ENCODE measurements at places on chromosomes 6 and 20.

- no peak for DNase-seq
These were observed 25.1 kb downstream of the BRPF3 start for GRCh38 chr6:36221674-36222073.

GRCh38 chr6:135088281-135088680 is 33.7 kb upstream of the HBS1L start:
- DNase-seq = peak; percentile 53

GRCh38 chr6:164037171-164037870 is 622.8 kb downstream of the QKI start:
- no peak for DNase-seq

DNA sequence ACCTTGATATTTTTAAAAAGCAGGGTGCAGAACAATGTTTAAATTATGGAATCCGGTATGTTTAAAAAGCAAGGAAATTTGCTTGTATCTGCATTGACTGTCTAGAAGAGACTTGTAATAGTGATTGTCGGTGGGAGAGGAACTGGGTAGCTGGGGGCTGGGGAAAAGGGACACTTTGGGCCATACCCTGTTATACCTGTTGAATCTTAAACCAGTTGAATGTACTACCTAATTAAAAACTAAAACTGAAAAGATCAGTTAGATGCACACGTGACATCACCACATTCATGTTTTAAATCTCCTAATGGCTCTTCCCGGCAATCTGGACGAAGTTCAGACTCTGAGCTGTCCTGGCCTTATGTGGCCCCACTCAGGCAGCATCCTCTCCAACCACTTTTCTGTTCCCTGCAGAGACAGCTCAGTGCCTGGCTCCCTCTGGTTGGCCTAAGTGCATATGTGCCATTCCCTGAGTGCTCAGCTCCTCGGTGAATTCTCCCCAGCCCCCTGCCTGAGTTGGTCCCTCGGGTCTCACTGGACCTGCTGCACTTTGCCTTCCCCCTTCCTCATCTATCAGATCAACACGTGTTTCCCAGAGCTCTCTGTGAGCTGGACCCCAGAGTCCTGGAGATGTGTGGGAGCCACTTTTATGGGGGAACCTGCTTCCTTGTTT is 36.3 kb downstream of the SLC52A3 start:
- no peak for DNase-seq

- no peak for DNase-seq
These were observed 140.7 kb downstream of the RNASET2 start for GRCh38 chr6:166815629-166816028.

DNA sequence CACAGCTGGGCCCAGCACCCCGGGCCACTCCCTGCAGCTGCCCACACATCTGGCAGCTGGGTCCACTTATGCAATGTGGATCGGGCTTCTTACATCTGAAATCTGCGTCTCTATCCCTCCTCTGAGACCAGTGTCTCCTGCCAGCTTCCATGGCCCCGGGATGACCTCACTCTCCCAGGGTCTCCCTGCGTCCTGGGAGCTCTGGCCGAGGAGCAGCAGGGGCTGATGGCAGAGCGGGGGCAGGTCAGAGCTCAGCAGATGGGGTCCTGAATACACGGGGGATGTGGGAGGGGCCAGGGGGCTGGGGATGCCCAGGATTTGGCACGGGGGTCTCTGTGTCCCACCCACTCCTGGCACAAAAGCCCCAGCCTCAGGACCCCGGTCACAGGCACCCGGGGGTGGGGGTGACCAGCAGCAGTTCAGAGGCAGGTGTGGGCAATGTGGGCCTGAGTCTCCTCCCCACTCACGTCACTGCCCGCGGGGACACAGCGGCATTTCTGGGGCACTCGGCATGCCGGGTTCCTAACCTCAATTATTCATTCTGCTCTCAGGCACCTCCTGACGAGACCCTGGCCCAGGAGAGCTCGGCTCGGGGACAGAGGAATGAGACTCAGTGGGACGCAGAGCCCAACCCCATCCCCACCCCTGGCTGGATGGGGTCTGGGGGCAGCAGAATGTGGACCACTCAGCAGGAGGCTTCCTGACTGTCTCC is 16.4 kb downstream of the CHRNA4 start:
- no peak for DNase-seq

DNA sequence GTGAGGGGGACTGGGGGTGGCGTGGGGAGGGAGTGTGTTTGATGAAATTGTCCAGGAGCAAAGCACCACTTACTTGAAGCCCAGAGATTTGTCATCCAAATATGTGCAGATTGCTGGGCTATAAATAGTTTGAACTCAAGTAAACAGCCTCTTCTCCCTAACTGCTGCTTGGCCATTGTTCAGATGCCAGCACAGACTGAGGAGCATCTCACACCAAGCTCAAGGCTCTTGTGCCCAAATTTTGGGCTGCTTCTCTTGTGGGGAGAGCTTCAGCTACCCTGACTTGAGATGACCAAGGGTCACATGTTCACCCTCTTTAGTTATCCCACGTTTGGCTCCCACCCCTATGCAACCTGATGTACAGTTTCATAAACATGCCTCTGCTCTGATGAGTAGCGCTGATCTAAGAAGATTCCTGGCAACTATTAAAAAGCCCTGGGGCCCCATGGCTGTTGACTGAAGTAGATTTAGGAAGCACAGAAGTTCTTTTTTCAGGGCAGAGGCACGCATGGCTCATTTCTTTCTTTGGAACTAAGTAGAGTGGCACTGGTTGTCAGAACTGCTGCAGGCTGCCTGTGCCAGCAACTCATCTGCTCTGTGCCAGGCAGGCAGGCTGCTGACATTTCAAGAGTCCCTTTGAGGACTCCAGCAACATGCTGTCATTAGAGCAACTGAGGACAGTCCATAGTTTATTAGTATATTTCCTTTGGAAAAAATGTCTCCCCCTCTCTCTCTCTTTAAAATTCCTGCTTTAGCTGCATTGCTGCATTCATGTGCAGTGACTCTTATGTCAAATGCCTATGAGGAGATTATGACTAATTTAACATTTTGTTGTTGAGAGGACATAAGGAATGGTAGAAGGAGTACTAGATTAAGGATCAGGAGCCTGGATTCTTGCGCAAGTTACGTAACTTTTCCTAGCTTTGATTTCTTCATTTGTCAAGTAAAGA is 9.6 kb upstream of the PKIG start:
- DNase-seq = no peak

DNA sequence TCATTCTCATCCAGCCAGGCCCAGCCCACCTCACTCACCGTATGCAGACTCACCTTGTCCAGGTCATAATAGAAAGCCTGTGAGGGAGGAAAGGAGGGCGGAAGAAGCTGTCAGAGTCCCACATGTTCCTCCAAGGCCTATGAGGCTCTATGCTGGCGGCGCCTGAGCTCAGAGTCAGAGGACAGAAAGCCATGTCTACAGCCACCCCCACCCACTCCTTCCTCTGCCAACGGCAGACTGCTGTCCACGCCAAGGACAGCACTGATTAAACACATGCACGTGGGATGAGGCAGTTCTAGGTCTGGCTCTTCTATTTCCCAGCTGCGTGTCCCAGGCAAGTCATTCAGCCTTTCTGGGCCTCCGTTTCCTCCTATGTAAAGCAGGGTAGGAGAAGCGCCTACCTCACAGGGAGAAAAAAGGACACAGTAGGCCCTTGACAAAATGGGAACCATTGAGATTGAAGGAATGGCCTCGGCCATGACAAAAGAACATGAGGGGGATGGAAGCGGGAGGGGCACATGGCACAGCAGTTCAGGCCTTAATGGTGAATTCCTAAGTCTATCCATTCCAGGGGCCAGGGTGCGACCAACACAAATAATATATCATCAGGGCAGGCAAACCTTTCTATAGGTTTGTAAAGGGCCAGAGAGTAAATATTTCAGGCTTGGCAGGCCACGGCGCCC is 80.1 kb downstream of the RIPOR3 start:
- DNase-seq = no peak

DNA sequence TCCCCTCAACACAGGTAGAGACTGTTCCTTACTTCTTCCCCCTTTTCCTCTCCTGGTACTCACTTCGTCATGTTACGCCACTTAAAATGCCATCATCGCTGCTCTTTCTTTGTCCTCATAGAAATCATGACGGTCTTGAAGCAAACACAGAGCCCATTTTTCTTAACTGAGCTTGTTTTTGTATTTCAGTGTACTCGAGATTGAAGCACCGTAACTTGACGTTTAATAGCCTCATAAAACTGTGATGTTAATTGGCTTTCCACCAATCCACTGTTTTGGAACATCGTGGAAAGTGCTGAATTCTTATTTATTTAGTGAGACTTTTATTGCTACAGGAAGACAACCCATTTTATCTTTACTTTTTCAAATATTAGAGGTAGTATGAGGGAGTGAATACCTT is 38.7 kb downstream of the DUSP22 start:
- no peak for DNase-seq

DNA sequence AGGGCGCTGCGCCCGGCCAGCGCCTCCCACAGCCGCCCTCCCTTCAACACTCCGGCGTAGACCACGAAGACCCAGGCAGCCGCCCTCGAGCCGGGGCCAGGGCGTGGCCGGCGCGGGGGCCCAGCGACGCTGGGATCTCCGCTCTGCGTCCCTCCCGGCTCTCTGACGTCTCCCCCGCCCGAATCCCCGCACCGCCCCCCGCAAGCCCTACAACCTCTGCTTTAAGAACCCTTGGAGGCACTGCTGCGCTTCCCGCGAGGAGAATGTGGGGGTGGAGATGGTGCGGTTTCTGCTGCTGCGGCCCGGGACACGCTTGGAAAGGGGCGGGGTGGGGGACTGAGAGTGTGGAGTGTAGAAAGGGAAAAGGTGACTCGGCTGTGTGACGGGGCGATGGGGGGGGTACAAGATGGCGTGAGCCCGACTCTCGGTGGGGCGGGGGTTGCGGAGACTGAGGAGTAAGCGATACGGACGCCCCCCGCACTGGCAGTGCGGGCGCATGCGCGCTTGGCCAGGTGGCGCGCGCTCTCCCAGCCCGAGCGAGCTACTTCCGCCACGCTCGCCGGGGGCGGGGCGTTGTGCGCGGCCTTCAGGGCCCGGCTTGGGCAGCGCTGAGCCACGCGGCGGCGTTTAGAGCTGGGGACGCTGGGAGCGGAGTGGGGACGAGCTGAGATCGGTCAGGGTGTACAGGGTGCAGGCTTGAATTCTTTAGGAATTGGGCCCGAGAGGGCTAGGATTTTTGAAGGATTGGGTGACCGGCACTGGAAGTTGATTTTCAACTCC is at the start of gene SUPT3H:
TSS of gene SUPT3H (minus strand) at position 381 of the 780 bp plus-strand sequence.
- DNase-seq = peak; percentile 95

DNA sequence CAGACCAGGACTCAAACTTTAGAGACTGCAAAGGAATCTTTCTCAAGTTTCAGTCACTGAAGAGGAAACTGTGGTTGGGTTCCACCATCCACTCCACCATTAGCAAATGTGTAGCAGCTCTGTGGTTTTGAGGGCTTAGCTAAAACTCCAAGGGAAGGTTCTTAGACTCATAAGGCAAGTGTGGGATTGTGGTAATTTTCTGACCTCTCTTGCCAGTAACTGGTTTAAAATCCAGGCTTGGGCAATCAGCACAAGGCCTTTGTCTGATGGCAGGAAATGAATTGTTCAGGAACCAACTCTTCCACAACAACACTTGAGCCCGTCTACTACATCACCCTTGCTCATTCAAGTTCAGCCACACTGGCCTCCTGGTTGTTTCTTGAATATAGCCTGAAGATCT is 68.6 kb upstream of the FBXL4 start:
- DNase-seq = no peak

DNA sequence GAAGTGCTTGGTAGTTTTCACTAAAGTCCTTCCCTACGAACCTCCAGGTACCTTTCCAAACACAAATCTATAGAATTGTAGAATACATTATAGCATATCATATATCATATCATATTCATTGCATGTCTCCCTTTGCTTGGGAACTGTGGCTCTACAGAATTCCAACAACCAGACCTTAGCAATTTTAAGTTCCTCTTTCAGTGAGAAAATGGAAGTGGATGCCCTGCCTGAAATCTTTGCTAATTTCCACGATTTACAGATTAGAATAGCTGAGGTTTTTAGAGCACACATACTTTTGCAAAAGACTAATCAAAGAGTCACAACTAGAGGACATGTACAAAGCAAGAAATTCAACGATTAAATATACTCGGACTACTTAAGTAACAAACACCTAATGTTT is 78.6 kb downstream of the TNFRSF21 start:
- DNase-seq = no peak

DNA sequence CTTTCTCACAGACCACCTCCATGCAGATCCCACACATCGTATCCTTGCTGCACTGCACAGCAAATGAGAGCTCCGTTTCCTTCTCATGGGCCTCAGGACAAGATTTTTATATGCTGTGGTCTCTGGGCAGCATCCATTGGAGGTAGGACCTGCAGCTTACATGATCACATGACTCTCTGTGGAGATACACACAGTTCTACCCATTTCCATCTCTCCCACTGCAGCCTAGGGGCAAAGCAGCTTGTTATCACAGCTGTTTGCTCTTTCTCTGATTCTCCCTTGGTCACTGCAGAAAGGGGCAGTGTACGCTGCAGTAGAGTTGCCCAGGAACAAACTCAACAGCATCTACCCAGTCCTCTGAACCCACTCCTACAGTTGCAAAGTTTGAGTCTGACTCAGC is 48.9 kb downstream of the ZNF334 start:
- DNase-seq = no peak

DNA sequence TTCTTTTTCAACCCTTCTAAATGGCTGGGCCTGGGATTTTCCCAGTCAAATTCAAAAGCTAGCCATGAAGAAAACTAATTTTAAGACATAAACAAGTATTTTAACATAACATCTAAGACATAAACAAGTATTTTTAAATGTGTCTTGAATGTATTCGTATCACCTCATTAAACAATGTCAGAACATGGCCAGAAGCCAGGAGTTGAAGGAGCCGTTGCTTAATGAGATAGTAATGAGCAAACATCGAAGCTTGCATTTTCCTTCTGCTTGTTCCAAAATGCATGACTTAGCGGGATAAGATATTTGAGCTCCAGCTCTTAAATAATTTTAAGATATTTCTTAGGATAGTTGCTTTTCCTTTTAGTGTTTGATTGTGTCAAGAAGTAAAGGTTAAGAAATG is 4.2 kb upstream of the RNF182 start:
- DNase-seq = no peak

DNA sequence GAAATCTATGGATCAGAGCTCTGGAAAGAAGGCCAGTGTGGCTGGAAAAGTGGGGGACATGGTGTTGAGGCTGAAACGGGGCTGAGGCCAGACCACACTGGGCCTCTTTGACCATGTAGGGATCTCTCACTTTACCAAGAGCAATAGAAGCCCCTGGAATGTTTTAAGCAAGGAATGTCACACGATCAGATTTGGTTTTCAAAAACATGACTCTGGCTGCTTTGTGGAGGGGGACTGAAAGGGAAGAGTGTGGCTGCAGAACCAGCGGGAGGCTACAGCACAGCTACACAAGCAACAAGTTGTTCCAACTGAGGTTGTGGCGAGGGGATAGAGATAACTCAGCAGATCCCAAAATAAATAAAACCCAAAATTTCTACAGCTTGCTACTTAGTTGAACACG is 346.0 kb downstream of the NRN1 start:
- no peak for DNase-seq

- peak; percentile 94 for DNase-seq
These were observed 2.1 kb downstream of the NQO2 start for GRCh38 chr6:3001773-3002293.

- DNase-seq = no peak
These were observed 29.5 kb downstream of the CEP85L start for GRCh38 chr6:118621799-118622470.
